ENCODE measurements at places on chromosomes 3 and 15.
A peak's percentile ranks its signal among the peaks of the same experiment; 100 is the strongest.

DNA sequence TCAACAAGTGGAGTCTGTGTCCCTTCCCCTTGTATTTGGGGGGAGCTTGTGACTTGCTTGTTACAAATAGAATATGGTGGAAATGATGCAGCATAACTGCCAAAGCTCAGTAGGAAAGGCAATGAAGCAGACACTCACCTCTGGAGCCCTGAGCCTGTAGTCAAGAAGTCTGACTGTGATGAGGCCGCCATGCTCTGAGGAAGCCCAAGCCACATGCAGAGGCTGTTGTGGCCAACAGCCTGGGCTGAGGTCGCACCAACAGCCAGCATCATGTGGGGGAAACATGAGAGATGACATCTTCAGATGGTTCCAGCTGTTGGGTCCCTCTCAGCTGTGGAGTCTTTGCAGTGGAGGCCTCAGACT is 161.4 kb downstream of the CHSY1 start:
- DNase-seq, result no peak

DNA sequence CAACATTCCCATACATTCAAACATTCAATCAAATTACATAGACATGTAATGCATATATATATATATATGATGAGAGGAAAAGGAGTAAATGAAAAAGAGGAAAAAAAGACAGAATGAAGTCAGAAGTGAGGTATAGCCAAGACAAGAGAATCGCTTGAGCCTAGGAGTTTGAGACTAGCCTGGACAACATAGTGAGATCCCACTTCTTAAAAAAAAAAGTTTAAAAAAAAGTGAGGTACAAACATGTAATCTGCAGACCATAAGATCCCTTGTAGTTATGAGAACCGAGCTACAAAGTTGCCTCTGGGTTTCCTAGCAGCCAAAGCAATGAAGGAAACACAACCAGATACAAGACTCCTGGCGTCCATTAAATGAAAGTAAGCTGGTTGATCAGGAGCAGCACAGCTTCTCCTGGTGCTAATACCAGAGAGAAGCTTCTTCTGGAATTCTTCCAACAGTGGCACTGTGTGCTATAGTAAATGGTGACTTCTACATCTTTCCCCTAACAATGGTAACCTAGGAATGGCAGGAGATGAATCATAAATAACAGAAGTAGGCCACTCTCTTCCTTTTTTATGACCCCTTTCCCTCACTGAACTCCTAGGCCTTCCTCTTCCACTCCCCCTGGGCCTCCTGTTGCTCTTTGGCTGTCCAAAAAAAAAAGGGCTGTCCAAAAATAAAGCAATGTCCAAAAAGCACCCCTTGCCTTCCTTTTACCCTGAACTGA is 3.5 kb downstream of the KCNMB3 start:
- no peak for DNase-seq

DNA sequence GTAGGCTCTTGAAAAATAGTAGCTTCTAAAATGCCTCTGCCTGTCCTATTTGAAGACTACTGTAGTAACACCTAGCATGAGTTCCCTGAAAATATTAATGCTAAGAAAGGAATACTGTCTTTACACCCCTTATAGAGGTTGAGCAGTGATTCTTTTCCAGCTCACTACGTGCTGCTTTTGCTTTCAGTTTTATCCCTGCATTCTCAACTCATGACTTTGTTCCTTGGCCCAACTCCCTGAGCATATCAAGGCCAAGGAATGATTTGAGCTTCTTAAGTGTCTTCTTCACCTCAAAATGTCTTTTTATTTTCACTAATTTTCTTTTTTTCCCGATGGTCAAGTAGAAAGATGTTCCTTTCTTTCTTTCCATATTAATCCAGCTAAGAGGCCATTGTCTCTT is 16.5 kb upstream of the P2RY13 start:
- peak; percentile 72 for DNase-seq

DNA sequence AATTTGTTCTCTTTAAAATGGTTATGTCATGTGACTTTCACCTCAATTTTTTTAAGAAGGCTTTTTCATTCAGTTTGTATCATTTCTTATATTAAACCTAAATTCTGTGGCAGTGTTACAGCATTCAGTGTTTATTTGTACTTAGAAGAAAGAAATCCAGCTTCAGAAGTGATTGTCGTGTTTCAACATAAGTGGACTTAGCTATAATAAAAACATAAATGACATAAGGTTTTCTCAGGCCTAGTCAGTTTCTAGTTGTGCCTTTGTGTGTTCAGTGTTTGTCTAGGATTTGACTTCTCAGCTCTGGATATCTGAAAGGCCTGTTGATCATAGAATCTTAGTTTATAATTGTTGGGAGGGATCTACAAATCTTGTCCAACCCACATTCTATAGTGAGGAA is 80.5 kb downstream of the STT3B start:
- no peak for DNase-seq

DNA sequence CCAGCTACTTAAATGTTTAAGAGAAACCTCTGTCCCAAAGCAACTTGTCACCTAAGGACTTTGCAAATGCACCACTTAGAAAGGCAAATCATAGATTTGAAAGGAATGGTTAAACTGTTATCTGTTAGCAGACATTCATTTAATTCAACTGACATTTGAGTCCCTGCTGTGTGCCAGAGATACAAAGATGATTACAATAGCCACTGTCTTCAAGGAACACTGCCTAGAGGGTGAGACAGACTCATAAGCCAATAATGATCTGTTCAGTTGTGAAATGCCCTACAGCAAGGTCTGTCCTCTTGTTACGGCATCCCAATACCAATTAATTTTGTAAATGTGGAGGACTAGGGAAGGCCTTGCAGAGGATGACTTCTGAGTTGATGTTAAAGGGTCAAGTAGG is 113.1 kb downstream of the ATG7 start:
- DNase-seq, result no peak

GRCh38 chr3:124064050-124064449 is 72.1 kb upstream of the ROPN1 start:
- DNase-seq, result peak; percentile 58

- DNase-seq, result no peak
Measured at GRCh38 chr3:119627461-119627860, 29.8 kb downstream of the PLA1A start.

- DNase-seq, result no peak
Measured at GRCh38 chr3:39276746-39277145, 3.1 kb downstream of the CX3CR1 start.

DNA sequence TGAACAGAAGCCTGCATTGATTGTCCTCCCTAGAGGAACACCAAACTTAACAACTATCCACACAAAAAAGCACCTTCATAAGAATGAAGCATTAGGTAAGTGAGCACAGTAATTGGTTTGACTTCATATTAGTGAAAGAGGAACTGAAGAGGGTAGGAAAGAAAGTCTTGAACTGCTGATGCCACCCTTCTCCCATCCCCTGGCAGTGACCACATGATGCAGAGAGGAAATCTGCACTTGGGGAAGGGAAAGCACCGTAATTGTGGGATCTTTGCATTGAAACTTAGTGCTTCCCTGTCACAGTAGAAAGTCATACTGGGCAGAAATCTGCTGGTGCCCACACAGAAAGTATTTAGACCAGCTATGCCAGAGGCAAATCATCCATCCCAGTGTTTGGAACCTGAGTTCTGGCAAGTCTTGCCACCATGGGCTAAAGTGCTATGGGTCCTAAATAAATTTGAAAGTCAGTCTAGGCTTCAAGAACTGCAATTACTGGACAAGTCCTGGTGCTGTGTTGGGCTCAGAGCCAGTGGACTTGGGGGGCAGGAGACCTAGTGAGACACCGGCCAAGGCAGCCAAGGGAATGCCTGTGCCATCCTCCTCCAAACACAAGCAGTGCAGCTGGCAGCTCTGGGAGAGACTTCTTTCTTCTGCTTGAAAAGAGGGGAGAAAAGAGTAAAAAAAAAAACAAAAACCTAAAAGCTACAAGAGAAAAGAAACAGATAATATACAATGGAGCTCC is 63.6 kb downstream of the SLC15A2 start:
- DNase-seq, result no peak

GRCh38 chr15:51443282-51443914 is 101.9 kb downstream of the GLDN start:
- no peak for DNase-seq

DNA sequence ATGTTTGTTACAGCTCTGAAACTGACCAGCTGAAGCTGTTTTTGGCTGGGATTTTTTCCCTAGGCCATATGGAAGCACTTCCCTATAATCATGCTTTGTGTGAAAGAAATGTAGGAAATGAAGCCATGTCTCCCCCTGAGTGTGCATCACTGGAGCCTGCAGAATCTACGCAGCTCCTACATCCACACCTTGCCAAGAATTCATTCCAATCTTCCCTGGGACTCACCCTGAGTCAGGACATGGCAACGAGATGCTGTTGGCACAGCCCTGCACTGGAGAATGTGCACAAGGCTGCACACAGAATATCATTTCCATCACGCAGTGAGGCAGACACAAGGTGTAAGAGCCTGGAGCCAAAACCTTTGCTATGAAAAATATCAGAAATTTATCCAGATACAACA is 189.5 kb downstream of the ADAMTSL3 start:
- peak; percentile 43 for DNase-seq

DNA sequence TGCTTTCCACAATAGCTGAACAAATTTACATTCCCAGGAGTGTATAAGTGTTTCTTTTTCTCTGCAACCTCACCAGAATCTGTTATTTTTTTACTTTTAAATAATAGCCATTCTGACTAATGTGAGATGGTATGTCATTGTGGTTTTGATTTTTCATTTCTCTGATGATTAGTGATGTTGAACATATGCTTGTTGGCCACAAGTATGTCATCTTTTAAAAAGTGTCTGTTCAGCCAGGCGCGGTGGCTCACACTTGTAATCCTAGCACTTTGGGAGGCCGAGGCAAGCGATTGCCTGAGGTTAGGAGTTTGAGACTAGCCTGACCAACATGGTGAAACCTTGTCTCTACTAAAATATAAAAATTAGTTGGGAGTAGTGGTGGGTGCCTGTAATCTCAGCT is 619.3 kb downstream of the SI start:
- DNase-seq, result peak; percentile 77

DNA sequence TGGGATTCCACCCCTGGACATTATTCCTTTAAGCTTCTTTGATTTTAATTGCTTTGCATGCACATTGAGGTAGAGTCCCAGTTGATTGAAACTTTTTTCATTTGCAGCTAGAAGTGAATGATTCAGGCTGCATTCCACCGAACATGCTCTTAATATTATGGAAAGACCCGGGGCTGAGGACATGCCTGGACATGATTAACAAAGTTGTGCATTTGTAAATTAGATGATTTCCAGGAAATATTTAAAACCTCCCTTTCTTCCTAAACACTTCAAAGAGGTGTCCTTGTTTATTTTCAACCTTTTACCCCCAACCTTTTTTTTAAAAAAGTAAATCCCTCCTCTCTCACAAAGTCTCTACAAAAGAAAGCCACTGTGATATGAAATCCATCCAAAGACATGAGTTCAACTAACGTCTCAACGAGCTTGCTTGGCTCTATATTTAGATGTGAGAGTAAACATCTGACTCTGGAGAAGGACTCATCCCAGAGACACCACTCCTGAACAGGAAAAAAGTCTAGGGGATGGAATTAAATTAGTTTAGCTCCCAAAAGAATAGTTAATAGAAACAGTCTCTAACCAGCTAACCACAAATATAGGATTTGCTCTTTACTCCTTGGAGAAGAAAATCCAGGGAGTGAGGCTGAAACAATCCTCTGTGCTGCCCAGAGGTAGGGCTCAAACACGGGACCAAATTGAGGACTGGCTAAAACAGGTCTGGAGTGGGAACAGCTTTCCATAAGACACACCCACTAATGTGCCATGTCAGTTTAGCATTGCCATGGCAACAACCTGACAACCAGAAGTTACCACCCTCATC is 83.1 kb downstream of the XXYLT1 start:
- DNase-seq, result peak; percentile 71

GRCh38 chr15:63244976-63245645 is 32.3 kb upstream of the APH1B start:
- no peak for DNase-seq

- no peak for DNase-seq
Measured at GRCh38 chr15:90607361-90607760, 77.6 kb downstream of the CRTC3 start.

- DNase-seq, result peak; percentile 12
Measured at GRCh38 chr3:66629150-66629981, 128.5 kb upstream of the LRIG1 start.

- no peak for DNase-seq
Measured at GRCh38 chr15:78104119-78104479, 11.7 kb downstream of the SH2D7 start.

DNA sequence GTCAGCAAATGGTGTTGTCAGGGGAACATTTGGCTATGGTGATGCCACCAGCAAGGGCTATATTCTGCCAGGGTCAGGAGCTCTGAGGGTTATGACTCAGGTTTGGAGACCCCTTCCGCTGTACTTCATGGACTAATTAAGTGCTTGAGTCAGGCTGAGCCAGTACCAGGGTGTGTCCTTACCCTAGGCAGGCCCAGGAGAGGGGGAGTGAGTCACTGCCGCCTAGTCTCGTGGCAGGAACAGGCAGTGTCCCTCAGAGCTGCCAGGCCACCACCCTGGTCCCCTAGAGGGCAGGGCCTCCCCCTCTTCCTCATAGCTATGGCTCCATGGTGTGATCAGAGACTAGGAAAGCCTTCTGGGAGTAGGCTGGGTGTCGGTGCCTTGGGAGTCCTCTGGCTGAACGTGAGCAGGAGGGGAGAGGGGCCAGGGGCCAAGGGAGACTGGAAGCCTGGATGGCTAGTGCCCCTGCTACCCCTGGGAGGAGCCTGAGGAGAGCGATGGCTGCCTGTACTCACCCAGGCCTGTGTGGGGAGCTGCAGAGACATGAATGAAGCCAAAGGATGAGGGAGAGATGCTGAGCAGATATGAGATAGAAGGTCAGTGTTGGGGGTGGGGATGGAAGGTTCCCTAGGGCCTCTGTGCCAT is 10.6 kb downstream of the MAPKAPK3 start:
- DNase-seq, result peak; percentile 55

DNA sequence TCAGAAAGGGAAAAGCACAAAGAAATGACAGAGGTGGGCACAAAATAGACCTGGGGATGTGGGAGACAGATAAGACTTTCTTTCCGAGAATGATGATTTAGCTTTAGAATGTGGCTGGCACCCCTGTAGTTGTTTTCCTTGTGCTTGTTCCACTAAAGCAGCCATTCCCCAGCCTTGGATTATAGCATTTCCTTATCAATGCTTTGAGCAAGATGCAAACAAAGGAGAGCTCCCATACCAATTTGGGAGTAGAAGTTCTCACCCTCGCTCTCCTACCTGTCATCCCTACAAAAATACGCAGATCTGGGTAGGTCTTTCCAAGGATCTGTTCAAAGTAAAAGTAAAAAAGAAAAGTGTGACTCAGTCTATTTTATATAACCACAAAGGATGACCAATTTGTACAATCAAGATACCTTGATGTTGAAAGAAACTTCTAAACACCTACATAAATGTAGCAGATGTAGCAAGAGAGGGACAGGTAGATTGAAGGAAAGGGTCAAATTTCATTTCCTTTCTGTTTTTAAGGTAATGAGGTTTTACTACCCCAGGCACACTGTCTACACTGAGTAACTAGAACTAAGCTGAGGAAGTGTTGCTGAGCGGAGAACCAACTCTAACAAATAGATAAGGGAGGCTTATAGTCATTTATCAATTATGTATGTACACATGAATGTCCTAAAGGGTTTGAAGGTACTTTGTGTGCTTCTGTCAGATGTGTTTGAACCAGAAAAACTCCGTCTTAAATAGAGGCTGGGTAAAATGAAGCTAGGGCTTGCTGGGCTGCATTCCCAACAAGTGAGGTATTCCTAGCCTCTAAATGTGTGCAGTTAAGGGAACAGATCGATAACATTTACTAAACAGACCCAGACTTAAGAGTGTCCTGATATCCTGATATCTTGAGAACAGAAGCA is 91.1 kb upstream of the LRRN1 start:
- no peak for DNase-seq

All from fibroblast of skin of abdomen (primary cell).